ENCODE measurements at places on chromosomes 4 and X.

GRCh38 chr4:73387552-73387951, 16.5 kb upstream of the ALB start:
- no peak for DNase-seq

DNA sequence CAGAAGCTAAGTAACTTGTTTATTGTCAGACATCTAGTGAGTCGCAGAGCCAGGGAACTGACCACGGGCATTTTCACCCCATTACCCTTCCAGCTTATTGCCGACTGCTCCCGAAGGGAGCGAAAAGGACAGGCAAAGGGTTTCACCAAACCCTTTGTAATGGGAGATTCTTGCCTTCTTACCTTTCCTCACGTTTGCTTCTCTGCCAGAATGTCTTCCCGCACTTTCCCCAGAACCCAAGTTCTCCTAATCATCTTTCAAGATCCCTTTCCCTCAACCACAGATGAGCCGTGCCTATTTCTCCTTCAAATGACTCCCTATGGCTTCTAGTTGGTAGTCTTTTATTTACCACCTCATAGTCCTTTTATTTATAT, 520 bp upstream of the SRP72 start:
- DNase-seq, result no peak

GRCh38 chr4:122500852-122501501, 44.5 kb upstream of the IL2 start:
- DNase-seq, result no peak

- DNase-seq, result no peak
Observed at GRCh38 chr4:164384416-164384815, 369.5 kb upstream of the SMIM31 start.

GRCh38 chr4:175871774-175872405, 59.8 kb upstream of the GPM6A start:
- no peak for DNase-seq

DNA sequence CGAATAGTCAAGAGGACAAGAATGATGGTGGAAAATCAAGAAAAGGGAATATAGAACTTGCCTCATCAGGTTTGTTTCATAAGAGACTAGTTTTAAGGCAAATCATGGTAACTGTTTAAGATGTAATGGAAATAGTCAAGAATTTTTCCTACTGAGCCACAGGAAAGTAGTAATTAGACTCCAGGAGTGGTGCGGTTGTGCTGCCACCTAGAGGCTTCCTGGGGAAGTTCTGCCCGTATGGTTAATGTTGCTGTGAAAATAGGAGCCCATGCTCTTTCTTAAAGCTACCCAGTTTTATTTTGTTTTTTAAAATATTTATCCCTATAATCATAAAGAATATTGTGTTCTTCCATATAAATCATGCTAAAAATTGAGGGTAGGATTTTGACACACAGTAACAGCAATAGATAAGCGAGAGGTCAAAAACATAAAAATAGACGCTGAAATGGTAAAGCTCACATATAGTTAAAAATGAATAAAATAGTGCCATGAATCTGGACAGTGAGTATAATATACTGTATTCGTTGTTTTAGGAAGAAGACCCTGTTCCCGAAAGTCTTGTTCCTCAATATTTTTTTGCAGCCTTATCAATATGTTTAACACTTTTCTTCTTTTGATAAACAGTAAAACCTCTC, 87.0 kb downstream of the PHOX2B start:
- peak; percentile 27 for DNase-seq

DNA sequence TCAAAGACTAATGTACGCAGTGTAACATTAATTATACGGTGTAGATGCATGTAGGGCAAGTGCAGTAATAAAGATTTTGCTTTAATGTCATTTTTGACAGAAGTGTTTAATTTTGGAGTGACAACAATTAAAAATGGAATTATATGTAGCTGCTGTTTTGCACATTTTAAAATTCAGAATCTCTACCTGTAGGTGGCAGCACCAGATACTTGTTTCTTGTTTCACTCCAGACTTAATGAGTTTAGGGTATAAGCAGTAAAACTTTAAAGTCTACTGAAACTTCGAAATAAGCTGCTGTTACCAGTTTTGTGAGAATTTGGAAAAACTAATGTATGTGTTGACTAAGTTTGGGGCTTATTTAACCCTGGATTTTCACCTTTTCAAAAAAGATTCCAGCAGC, 144.9 kb downstream of the POLA1 start:
- no peak for DNase-seq

Measured in stimulated activated CD4-positive, alpha-beta T cell treated with anti-CD3 and anti-CD28 coated beads, Interleukin-12 subunit alpha, Interleukin-12 subunit beta, amount 100 ng/mL, for 24 hours (primary cell).